ENCODE measurements at places on chromosomes 13 and 19.

- peak; percentile 65 for DNase-seq
These were observed 16.8 kb downstream of the ZNF431 start for GRCh38 chr19:21158523-21159135.

- DNase-seq = no peak
These were observed 16.7 kb downstream of the MYCBP2 start for GRCh38 chr13:77310161-77310560.

DNA sequence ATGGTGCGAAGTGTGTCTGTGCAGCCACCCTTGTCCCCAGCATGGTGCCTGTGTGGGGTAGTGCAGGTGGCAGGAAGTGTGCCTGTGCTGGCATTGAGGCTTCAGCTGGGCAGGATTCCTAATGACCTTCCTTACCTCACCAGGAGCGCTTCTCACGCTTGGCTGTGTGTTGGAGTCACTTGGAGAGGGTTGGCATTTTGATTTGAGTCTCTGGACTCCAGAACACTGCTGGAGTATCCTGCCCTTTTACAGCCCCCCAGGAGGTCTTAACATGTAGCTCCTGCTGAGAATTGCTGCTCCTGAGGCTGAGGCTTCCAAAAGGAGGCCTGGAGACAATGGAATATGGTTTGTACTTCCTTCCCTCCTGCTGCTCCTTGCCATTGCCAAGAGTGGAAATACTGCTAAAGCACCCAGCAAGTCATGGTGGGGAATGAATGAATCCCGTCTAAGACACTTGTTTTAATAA lies 87.1 kb downstream of the ARHGEF7 start:
- DNase-seq = peak; percentile 36

GRCh38 chr19:46639358-46640182 lies 3.6 kb upstream of the GNG8 start:
- peak; percentile 91 for DNase-seq

DNA sequence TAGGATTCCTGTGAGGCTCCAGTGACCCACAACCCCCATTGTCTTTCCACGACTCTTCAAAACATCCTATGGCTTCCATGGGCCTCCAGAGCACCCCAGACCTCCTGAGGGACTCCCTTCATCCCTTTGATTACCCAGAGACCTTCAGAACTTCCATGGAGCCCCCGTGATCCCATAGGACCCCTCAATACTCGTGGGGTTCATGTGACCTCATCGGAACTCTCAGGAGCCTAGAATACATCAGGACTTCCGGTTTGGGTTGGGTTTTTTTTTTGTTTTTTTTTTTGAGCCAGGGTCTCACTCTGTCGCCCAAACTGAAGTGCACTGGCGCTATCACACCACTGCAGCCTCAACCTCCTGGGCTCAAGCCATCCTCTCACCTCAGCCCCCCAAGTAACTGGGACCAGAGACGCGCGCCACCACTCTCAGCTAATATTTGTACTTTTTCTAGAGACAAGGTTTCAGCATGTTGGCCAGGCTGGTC lies 774 bp downstream of the ALDH16A1 start:
- no peak for DNase-seq

GRCh38 chr13:76864259-76864658 lies 21.9 kb downstream of the KCTD12 start:
- no peak for DNase-seq

DNA sequence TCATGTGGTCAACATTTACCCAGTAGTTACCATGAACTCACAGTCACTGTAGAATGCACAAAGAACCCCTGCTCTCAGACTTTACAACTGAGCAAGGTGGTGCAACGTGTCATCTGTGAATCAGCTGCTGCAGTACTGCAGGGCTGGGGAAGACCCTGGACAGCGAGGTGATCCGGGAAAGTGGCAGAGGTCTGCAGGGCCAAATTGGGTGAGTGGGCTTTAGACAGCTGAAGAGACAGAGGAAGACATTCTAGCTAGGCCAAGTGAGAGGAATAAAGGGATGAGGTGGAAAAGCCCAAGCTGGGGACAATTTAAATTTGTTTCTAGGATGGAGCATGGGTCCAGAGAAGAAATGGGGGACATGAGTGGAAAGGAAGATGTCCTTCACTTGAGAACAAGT lies 270.5 kb downstream of the DCLK1 start:
- DNase-seq = peak; percentile 18

DNA sequence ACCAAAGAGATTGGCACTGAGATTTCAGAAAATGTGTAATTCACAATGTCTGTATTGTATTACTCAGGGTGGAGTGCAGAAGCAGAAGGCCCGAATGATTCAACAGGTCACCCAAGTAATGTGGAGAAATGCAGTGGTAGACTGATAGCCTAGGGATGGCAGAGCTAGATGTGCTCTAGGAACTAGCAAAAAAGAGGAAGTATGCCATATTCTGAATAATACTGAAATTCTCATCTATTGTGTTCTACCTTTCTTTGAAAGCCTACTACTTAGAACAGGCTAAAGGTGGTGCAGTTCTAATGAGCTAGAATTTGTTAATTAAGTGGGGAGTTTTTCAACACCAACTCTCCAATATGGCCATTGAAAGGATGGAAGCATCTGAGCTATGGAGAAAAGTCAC lies 1449.8 kb upstream of the MIR17HG start:
- no peak for DNase-seq

- peak; percentile 73 for DNase-seq
These were observed at the start of gene CUL4A for GRCh38 chr13:113209336-113209758. Gene CUL4A, plus strand, starts transcription at chr13:113209613. Its CDS starts 15 bp downstream, at chr13:113209628.

DNA sequence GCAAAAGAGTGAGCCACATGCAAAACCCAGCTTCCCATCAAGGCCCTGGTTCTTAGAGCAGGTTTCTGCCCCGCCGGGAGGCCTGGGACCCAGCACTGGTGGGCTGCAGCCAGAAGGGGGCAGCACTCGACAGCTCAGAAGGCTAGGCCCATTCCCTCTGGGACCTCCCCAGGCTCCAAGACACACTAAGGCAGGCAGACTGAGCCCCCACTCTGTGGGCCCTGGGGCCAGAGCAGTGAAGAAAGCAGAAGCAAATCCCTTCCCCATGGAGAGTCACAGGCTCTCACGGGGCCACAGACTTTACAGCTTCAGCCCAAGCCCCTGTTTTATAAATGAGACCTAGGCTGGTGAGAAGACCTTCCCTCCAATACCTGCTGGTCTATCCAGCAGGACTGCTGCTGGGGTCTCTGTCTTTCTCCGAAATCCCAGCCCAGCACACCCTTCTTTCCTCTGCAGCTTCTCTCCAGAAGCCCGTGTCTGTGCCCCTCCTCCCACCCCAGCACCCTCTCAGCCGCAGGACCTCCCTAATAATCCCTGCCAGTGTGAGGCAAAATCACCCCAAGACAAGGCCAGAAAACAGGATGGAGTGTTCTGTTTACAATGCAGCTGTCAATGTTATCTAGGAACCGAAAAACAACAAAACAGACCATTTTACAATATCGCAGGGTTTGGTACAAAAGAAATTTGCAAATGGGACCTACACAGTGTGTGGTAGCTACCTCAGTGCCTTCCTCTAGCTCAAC lies 109.3 kb downstream of the ABCC4 start:
- DNase-seq = peak; percentile 88

DNA sequence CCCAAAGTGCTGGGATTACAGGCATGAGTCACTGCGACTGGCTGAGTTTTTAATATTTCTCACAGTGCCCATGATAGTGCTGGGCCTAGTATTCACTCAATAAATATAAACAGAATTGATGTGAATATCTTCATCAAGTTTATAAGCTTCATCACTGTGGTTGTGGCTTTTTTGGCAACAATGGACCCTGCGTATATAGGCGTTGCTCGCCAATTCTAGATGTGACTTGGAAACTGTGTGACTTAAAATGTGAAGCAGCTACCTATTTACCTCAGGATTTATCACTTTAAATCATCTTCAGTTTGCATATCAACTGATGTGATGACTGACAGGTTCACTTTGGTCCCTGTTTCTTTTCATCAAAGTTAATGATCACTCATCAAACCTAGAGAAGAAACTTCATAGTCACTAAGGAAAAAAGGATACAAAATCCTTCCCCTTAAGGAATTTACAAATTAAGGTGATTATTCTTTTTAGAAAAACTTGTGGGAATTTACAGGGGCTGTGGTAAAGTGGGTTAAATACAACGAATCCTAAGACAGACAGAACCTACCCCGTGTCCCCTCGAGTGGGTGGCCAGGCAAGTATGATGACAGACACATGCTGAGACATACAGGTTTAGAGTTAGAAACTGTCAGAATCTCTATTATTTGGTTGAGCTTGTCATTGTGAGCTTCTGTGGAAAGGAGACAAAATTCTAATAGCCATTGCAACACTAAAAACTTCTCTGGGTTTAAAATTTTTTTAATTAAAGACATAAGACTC lies 101.3 kb downstream of the AKAP11 start:
- DNase-seq = no peak

DNA sequence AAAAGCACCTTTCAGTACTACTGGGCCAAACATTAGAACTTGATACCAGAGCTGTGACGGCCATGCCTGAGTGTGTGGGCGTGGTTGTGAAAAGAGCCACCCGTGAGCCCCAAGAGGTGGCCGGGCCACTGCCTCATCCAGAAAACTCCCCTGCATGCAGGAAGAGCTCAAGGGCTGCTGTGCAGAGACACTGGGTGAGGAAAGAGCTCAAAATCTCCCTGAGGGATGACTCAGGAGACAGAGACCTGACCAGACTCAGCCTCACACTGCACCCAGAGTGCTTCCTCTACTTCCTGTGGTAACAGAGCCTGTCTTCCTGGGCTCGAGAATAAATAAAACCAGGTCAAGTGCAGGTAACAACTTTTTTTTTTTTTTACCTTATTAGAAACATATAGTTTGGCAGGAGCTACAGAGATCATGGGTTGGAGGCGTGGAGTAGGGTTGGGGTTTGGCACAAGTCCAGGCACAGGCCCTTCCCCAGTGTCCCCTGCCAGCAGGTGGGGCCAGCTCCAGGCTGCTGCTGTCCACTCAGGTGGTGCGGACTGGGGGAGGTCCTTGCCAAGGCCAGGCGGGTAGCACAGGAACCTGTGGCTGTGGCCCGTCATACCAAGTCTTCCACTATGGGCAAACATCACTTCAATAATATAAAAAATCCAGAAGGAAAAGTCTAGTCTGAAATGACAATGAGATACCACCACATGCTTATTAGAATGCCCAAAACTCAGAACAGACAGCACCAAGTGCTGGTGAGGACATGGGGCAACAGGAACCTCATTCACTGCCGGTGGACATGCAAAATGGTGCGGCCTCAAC lies 25.5 kb downstream of the ELL start:
- DNase-seq = peak; percentile 37

DNA sequence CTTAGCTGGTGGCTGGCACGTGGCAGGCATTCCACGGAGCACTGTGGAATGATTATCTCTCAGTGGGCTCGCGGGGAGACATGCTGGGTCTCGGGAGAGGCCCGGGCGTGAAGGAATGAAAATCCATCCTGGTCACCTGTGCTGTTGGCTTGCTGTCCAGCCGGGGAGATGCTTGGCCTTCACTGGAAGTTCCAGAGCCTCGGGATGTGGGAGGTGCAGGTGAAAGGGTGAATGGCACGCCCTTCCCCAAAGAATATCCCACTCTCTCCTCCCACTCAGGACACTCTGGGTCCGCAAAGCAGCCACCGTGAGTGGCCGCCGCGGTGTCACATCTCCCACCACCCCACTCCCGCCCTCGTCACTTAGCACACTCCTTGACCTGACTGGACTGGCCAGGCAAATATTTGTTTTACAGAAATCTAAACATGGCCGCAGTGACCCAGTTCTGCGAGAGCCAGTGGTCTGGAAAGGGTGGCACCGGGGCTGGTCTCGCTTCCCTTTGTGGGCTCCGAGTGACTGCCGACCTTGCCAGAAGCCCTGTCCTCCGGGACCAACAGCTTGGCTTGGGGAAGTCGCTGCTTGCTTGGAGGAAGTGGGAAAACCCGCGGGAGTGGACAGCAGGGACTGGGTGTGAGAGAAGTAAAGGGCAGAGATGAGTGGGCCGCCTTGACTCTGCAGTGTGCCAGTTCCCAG lies 8.0 kb downstream of the DPP9 start:
- no peak for DNase-seq

GRCh38 chr19:18089726-18090125 lies 3.0 kb upstream of the IL12RB1 start:
- DNase-seq = no peak

- DNase-seq = no peak
These were observed 4.2 kb downstream of the TTC9B start for GRCh38 chr19:40213882-40214570.
